ENCODE measurements at places on chromosomes 3 and 15.

DNA sequence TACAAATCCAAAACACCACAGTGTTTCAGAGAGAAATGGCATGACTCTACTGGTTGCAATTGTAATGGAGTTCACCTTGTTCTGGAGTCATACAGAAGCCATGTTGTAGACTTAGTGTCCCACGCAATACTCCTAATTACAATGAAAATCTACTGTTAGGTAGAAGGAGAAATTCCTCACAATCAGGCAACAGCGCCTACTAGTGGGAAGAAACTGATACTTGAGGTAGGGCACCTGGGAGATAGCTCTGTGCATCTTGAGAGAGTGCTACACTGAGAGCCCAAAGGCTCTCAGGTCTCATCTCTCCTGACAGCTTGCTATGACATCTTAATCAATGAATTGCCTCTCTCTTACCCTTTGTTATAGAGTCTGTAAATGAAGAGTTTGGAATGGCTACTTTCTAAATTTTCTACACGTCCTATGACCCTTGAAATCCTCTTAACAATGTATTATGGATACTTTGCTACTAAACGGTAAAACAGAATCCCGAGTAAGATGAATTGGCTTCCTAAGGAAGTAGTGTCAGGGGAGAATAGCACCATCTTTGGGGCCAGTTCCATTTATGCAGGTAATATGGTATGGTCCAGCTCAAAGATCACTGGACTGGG is 422.7 kb upstream of the TPRG1 start:
- no peak for DNase-seq

DNA sequence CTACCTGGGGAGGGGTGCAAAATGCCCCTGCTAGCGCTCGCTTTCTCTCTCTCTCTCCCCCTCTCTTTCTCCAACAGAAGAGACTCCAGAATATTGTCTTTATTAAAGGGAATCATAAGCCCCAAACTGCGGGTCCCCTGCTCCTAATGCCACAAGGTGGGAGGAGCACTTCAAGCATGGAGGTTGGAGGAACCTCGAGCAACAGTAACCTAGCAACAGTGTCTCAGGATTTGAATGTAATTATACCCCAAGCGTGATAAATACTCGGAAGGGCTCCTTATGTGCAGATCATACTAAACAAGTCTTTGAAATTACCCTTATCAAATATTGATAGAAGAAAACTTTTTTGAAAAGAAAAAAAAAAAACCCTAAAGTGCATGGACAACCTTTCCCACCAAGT is 582.2 kb upstream of the PPP2R3A start:
- no peak for DNase-seq

DNA sequence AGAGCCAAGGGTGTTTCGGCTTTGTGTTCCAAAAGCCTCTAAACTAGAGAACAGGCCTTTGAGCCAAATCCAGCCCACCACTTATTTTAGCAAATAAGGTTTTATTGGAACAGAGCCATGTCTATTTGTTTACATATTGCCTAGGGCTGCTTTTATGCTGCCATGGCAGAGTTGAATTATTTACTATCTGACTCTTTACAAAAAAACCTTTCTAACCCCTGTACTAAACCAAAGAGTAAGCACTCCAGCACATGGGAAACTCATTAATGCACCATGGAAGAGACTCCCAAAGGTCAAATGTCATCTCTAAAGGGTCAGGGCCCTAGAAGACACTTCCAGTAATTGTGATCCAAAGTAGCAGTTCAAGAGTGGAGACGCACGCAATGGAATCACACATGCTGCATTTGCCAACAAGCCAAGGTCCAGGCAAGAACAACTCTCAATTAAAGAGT is 22.3 kb downstream of the OSBPL10 start:
- no peak for DNase-seq

GRCh38 chr15:101657968-101658784 is 6.0 kb upstream of the TM2D3 start:
- no peak for DNase-seq

DNA sequence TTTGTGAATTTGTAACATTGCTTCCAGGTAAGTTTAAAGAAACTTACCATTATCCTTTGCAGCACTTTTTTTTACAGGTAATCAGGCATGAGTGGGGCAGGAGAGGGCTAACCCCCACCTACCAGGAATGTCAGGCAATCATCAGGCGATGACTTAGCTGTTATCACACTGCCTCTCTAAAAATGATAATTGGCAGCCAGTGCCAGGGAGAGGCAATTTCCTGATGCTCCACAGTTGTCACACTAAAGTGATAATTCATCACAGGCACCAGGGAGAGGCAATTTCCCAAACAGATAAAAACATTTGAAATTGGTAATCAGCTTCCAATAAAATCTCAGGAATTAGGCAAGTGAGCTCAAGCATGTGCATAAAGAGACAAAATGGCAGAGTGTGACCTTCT is 26.3 kb downstream of the NSUN3 start:
- DNase-seq, result no peak

DNA sequence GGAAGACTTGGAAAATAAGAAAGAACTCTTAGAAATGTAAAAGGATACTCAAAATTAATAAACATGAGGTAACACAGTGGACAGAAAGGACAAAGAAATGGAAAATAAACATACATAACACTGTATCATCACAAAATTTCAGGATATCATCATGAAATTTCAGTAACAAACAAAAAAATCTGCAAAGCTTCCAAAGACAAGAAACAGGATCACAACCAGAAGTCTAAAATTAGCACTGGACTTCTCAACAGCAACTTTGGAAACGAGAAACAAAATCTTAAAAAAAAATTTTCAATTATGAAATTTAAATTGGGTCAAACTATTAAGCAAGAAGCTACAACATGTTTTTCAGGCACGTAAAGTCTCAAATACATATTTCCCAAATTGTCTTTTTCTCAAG is 238.8 kb downstream of the STAG1 start:
- no peak for DNase-seq

GRCh38 chr3:197961582-197961945 is 1.5 kb downstream of the LMLN start:
- no peak for DNase-seq

DNA sequence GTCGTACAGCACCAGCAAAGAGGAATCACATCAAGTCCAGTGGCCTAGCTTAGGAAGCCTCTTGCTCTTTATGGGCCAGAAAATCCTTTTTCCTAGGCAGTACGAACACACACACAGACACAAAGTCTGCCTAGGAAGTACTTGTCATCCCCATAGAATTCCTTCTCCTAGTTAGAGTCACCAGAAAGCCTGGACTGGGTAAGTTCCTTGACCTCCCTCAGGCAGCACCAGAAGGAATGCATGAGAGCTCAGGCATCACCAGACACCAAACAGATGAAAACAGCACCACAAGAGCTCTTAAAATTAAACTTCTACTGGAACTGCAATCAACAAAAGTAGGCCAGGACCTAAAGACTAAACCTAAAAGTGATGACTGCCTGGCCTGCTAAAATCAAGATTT is 192.9 kb upstream of the CCDC54 start:
- no peak for DNase-seq

- peak; percentile 57 for DNase-seq
Observed at GRCh38 chr15:67089217-67090193, 24.1 kb downstream of the SMAD3 start.

GRCh38 chr3:47143068-47143467 is 20.8 kb downstream of the SETD2 start:
- DNase-seq, result no peak

GRCh38 chr3:43094381-43094780 is 11.5 kb downstream of the POMGNT2 start:
- no peak for DNase-seq

DNA sequence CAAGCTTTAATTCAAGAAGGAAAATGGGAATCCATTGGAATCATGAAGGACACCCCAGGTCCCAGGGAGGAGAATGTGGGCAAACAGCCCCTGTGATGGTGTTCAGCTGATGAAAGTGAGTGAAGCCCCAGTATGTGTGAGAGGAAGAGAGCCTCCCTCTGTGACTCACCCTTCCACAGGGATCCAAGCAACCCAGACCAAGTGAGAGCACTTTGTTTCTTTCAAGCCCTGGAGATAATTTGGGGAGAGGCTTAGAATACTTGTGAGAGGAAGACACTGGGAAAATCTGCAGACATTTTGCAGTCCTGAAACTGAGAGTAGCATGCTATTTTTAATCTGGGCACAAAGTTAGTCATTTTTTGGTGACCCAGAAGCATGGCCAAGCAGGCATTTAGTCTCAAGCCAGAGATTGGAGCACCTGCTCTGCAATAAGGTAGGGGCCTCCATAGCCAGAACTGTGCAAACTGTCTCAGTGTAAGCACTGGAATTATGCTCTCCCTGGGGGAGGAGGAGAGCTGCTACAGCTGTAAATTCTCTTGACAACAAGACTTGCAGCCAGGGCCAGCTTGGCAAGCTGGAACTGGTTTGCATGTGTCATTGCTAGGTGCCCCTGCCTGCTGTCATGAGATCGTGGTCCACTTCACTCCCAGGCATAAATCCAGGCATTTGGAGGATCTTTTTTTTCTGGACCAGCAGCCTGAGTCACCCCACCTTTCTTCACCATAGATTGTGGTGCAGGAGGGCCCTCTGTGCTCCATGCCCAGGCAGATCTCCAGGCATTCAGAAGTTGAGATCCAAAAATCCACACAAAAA is 537.8 kb upstream of the DPPA4 start:
- peak; percentile 90 for DNase-seq

- no peak for DNase-seq
Observed at GRCh38 chr3:31027914-31028313, 133.5 kb upstream of the GADL1 start.

GRCh38 chr15:101452572-101452971 is 36.9 kb downstream of the PCSK6 start:
- DNase-seq, result no peak
